ENCODE measurements at places on chromosomes 6 and 20.

GRCh38 chr6:33838983-33839382 is 35.2 kb upstream of the MLN start:
- DNase-seq, result no peak

DNA sequence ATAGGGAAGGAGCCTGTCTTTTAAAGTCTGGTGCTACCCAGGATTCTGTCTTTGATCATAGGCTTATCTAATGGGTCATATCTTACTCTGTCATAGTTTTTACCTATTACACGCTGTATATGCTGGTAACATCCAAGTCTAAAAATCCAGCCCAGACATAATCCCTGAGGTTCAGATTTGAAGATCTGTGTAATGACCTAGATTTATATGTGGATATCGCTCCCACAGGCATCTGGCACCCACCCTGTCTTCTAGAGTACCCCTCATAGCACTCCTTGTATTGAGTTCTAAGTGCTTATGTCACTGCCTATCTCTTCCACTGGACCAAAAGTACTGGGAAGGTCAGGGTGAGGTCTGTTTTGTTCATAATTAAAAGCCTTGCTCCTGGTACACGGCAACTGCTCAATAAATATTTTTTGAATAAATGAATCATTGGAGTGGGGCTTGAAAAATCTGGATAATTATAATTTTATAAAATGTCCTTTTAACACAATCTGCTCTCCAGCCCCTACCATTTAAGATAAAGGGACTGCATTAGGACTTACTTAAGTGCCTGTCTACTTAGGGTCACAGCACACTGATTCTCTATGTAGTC is 136.4 kb downstream of the FUT9 start:
- no peak for DNase-seq

GRCh38 chr6:107793191-107793590 is 30.9 kb downstream of the SCML4 start:
- no peak for DNase-seq

DNA sequence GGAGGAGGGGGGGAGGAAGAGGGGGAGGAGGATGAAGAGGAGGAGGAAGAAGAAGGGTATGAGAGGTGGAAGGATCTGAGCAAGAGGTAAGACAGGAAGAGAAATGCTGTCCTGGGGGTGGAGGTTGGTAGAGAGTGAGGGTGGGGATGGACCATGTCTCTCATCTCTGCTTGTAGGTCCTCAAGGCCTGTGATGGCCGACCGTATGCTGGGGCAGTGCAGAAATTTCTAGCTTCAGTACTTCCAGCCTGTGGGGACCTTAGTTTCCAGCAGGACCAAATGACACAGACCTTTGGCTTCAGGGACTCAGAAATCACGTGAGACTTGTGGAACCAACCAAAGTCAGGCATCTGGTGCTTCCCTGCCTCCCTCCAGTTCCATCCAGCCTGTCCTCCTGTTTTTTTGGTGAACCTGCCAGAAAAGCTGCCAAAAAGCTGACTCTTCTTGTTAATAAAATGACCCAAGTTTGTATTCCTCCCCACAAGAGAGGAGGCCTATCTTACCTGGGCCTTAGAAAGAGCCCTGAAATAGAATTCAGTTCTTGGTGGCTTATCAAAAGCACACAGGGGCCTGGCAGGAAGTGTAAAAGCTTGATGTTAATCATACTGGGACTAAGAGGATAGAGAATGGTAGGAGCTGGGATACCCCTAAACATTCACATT is 2.5 kb upstream of the C4A start:
- no peak for DNase-seq

DNA sequence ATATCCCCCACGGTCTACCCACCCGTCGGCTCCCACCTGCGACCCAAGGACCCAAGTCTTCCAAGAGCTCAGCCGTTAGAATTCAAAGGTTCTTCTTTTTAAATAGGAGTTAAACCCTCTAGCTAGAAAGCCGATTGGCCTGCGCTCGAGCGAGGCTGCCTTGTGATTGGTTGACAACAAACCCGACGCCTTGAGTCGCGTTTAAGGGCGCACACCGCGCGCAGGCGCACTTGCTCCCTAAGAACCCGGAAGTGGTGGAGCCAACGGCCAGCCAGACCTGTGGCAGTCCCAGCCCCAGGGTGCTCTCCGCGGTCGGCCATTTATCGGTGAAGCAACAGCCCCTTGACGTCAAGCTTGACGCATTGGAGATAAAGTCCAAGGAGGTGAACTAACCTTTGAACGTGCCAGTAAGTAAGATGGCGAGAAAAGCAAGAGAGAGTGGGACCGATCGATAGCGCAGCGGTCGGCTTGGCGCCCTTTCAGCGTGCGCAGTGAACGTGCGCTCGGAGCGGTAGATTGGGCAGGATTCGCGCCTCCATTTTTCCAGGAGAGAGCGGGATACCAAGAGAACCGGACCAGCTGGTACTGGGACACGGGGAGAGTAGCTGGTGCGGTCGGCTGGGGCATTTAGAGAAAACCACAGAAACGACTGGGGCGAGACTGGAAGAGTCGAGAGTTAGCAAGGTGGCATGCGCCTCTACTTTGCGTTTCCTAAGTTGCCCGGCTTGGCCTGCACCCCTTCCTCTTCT is at the start of the genes AURKA and CSTF1:
Gene AURKA, minus strand, starts transcription at position 84 of the 749 bp plus-strand sequence. CDS start 4,018 bp downstream, outside the sequence.
Gene CSTF1, plus strand, starts transcription at position 514 of the 749 bp plus-strand sequence. CDS start 2,908 bp downstream, outside the sequence.
- DNase-seq, result peak; percentile 97

GRCh38 chr6:33320315-33321181 is 3.0 kb upstream of the ZBTB22 start:
- DNase-seq, result no peak

GRCh38 chr6:215335-216034 is 76.8 kb upstream of the DUSP22 start:
- no peak for DNase-seq

DNA sequence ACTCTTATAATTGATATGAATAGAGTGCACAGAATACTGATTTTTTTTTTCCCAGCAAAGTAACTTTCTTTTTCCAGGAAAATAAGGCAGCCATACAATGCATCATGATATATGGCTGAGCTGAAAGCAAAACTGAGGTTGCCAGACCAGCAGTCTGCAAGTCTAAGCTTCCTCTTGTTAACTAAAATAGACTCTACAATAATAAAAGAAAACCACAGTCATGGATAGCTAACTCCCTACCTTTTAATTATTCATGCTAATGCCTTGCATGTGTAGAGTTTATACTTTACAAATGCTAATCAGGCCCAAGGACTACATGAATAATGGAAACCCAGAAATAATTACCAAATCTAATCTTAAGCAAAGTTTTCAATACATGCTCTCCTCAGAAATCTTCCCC is 47.4 kb downstream of the MAP7 start:
- no peak for DNase-seq

GRCh38 chr20:61855286-61855685 is 210.4 kb downstream of the TAF4 start:
- no peak for DNase-seq

DNA sequence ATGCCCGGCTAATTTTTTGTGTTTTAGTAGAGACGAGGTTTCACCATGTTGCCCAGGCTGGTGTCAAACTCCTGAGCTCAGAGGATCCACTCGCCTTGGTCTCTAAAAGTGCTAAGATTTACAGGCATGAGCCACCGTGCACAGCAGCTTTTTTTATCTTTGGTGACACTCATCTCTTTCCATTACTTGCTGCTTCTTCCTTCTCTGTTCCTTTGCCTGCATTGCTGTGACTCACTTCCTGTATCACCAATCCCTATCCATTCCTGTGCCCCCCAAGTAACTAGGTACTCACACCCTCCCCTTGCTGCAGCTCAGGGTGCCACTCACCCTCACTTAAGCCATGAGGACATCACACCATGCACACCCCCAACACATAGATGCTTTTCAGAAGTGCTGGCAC is 24.6 kb downstream of the KHDC1L start:
- DNase-seq, result no peak

DNA sequence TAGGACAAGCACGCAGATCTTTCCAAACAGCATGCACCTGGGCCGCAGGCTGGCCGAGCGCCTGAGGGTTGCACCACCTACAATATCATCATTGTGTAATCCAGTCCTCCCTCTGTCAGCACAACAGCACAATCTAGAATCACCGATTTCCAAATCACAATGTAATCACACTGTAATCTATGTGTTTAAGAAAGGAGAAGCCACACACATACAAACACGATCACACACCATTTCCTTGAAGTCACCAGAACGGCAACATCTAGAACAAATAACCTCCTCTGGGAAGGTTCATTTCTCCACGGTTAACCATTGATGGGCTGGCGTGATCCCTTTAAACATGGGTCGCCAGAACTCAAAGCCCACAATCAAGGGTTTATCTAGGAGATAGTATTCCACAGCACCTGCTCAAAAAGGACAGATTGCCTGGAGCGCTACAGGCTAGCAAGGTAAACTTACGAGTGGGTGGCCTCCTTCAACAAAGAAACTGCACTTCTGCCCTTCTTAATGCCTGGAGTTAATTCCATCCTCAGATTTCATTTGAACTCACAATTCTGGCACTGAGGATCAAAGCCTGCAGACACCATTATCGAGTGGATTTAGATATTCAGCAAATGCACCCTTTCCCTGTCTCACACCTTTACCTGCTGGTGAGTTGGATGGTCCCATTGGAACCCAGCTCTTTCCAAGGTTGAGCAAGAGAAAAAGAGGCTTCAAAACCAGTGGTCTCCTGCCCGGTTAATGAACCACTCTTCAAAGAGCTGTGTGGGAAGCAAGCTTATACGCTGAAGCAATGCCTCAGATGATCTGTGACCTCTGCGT is 83.8 kb upstream of the FOXQ1 start:
- no peak for DNase-seq

DNA sequence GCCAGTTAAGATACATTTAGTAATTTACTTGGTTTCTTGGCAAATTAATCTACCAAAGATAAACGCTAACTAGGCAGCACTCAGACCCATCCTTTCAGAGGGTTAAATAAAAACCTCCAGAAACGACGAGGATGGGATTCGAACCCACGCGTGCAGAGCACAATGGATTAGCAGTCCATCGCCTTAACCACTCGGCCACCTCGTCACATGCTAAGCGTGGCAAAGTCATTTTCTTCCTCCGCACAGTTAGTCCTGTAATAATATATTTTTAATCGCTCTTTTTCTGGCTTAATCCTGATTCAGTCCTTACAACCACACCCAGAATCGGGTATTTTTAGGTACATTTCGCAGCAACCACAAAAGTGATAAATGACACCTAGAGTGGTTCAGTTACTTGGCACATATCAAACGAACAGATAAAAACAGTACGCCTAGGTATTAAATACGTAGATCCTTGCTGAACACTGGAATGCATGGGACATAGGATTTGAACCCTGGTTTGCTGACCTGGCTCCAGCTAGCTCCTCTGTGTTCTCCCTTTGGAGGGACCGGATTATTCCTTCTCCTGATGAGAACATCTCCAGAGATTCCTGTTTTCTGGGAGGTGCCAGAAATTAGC is 71.6 kb downstream of the GPX5 start:
- no peak for DNase-seq

- DNase-seq, result no peak
These were observed 13.8 kb upstream of the B4GALT5 start for GRCh38 chr20:49727478-49727877.

GRCh38 chr20:21208999-21209398 is 83.1 kb downstream of the KIZ start:
- no peak for DNase-seq

DNA sequence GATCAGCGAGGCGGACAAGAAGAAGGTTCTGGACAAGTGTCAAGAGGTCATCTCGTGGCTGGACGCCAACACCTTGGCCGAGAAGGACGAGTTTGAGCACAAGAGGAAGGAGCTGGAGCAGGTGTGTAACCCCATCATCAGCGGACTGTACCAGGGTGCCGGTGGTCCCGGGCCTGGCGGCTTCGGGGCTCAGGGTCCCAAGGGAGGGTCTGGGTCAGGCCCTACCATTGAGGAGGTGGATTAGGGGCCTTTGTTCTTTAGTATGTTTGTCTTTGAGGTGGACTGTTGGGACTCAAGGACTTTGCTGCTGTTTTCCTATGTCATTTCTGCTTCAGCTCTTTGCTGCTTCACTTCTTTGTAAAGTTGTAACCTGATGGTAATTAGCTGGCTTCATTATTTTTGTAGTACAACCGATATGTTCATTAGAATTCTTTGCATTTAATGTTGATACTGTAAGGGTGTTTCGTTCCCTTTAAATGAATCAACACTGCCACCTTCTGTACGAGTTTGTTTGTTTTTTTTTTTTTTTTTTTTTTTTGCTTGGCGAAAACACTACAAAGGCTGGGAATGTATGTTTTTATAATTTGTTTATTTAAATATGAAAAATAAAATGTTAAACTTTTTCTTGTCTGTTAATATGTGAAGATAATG is 2.2 kb downstream of the HSPA1B start:
- no peak for DNase-seq

- no peak for DNase-seq
These were observed 55.1 kb downstream of the ID4 start for GRCh38 chr6:19892260-19892659.

GRCh38 chr6:108998485-108998884 is 96.2 kb downstream of the SESN1 start:
- DNase-seq, result no peak

GRCh38 chr6:73156793-73157767 is 68.2 kb downstream of the KHDC1L start:
- no peak for DNase-seq

DNA sequence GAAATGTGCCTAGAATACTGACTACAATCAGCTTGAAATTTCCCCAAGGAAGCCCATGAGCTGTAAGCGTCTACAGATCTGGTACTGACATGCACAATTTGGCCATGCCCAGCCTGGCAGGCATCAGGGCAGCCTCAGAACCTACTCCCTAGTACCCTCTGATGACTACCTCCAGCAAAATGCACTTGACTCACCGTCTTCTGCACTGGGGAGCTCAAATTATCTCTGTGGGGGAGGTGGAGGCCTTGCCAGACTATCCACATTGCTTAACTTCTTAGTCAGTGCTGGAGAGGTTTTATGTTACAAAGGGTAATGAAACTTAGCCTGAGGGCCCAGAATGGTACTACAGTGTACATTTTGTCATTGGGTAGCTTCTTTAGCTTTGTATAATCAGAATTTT is 126.0 kb upstream of the ADGRF1 start:
- no peak for DNase-seq

- no peak for DNase-seq
These were observed 37.4 kb upstream of the OPRM1 start for GRCh38 chr6:154001494-154002285.

DNA sequence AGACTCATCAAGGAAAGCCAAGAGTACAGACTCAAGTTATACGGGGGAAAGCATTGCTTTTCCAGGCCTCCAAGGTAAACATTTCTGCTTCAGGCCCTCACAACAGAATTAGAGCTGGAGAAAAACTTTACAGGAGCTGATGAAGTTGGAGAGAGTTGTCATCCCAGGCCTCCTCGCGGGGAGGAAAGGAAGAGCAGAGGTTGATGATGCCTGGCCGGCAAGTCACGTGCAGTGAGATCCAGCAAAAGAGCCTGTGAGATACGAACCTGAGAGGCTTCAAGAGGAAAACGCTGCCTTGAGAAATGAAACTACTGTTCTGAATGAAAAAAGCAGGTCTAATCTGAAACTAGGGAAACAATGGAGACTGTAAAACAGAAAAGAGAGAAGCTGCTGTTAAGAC is 122.9 kb downstream of the FAM120B start:
- DNase-seq, result no peak

DNA sequence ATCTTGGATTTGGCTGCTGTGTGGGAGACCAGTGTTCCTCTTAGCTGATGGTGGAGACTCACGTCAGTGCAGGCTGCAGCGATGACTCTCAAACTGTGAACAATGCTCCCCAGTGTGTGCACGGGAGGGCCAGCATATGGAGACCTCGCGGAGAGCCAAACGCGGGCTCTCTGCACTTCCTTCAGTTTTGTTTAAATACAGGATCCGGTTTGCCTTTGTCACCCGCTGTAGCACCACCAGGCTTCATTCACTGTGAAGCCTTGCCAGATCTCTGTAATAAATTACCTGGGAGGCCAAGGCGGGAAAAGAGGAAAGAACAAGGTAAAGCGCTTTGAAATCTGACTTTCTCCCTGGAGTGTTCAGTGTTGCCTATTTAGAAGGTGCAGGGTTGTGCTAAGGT is 30.7 kb upstream of the TMEM14A start:
- no peak for DNase-seq
